T-cell (primary cell): ENCODE measurements at places on chromosomes 1 and 21.

- DNase-seq: no peak
Observed at GRCh38 chr21:43859747-43860214, 5.2 kb upstream of the AGPAT3 start.

GRCh38 chr1:63740432-63740831 lies 33.4 kb upstream of the ROR1 start:
- DNase-seq: no peak

DNA sequence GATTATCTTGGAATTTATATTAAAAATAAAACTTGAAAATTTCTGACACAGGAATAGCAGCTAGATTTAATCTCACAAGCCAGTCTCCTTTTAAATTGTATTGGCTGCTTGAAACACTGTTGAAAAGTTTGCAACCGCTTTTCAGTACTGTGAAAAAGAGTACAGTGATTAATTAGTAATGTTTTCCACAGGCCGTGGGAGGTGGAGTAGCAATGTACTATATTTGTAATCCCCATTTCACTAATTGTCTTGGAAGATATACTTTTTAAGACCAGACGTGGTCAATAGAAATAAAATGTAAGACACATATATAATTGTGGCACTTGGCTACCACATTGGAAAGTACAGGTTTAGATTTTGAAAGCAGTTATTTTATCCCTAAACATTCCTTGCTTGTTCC lies 40.8 kb upstream of the MYOCOS start:
- no peak for DNase-seq

GRCh38 chr1:116508984-116509980 lies 61.5 kb downstream of the CD58 start:
- no peak for DNase-seq

DNA sequence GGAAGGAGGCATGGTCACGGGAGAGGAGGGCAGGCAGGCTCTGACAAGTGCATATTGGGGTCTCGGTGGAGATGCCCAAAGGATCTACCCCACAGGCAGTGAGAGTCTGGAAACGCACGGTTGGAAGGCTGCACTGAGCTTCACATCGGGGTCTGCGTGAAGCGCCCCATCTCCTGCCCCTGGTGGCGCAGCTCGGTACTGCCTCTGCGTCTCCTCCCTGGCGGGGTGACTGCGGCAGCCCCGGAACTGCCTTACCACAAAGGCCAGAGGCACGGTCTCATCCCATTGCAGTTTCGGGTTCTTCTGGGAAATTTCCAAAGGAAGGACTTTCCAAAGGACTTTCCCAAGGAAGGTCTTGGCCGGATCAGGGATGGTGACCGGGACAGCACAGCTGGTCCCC lies 69.2 kb upstream of the AJAP1 start:
- DNase-seq: peak; percentile 7

- no peak for DNase-seq
Observed at GRCh38 chr1:151593730-151594129, 18.1 kb upstream of the SNX27 start.

DNA sequence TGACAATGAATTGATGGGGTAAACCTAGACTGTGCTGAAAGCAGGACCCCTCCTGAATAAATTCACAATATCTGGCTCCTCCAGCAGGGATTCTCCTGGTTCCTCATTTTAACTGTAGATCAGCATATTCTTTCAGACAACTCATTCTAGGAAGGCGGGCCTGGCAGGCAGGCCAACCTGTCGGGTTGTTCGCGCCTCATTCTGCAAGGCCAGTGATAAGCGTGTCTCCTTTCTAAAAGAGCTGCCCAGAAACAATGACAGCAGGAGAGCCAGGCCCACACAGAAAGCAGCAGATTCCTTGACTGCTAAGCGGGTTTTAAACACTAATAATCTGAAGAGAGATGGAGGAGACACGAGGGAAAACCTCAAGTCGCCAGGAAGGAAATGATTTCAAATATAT lies 70.0 kb downstream of the NTPCR start:
- no peak for DNase-seq

- DNase-seq: no peak
Observed at GRCh38 chr21:45629046-45629981, 14.2 kb upstream of the PCBP3 start.

DNA sequence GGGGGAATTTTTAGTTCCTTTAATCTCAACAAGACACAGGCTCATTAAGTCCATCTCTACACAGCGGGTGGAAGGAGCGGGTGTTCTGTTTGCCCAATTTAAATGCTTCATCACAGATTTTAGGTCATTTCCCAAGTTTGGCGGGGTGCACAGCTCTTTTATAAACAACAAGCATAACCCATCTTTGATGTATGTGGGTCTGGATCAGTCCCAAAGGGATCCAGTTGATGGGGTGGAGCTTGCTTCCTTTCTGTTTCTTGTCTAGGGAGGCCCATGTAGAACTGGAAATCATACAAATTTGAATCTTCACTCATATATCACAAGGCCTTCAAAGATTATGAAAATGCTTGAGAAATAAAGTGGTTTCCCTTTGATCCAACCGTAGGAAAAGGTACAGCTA lies 140.5 kb upstream of the C8B start:
- DNase-seq: no peak

GRCh38 chr1:217027403-217028080 lies 304.3 kb upstream of the ESRRG start:
- no peak for DNase-seq

GRCh38 chr1:89973471-89974127 lies 21.3 kb upstream of the ZNF326 start:
- no peak for DNase-seq

GRCh38 chr1:156760092-156760795 lies 7.1 kb upstream of the PRCC start:
- no peak for DNase-seq

DNA sequence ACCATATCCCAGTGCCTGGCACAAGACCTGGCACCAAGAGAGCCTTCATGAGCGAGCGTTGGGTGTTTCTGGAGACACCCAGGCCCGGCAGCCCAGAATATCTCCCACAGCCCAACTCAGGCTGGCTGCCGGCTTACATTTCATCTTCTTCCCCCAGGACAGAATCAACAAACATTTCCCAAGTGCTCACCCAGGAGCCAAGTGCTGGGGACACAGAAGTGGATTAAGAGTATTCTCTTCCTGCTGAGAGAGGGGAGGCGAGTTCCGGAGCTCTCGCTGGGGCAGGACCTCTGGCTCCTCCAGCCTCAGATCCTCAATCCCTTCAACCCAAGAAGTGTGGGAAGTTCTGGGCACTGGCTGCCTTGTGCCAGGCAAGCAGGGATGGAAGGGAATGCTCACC lies 23.6 kb downstream of the IFFO2 start:
- no peak for DNase-seq

DNA sequence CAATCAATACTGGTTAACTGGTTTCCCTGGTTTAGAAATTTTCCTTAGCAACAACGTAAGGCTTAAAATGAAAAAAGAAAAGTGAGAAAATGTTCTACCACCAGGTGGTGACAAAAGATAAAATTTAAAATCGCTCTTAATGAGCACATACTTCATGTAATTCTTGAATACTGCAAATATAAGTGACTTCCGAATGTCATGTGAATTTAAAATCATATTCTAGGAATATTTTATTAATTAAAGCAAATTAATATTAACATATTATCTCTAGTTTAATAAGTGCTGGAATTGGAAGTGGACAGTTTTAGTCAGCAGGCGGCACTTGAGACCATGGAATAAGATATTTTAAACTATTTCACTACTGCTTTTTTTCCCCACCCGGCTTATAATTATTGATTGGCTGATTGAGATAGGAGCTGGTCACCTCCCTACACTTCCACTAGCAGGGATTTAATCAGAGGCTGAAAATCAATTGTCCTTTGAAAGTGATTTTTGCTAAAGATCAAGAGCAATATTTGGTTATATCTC lies 5.0 kb upstream of the ADAMTS1 start:
- no peak for DNase-seq

DNA sequence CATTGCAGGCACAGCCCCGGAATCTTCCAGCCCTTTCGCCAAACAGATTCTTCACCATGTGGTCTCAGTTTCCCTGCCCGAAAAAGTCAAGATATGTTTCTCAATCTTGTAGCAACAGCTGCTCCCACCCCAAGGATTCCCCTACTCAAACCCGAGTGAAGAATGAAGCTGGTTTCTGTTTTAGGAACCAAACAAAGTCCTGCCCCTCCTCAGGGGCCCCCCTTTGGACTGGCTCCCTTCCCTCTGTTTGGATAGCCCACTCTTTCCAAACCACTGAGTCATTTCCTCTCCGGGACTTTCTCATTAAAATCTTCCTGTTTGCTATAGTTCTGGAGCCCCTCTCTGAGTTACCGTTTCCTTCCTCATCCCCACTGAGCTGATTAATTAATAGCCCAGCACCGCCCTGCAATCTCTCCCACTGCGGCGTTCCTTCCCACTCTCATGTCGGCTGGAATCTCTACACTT lies 100.9 kb downstream of the TSEN15 start:
- DNase-seq: no peak

GRCh38 chr1:94819945-94820746 lies at the start of gene SLC44A3:
TSS of gene SLC44A3 (plus strand) at chr1:94820357. CDS start at chr1:94820452, 95 bp downstream.
- no peak for DNase-seq

GRCh38 chr1:181050922-181051321 lies 17.1 kb downstream of the MR1 start:
- DNase-seq: no peak

DNA sequence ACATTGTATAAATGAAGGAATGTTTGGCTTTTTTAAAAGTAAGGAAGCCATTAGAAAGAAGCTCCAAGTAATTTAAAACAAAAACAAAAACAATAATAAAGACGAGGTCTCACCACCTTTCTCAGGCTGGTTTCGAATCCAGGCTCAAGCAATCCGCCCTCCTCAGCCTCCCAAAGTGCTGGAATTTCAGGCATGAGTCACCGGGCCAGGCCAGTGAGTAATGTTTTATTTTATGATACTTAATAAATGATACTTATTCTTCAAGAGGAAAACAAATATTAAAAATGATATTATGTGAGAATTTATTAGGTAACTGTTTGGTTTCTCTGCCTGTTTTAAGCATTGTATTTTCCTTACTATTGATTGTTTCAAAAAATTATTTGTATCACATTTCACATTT lies 201.4 kb upstream of the BRINP3 start:
- DNase-seq: no peak

GRCh38 chr1:119651641-119652040 lies 3.6 kb upstream of the ZNF697 start:
- no peak for DNase-seq

DNA sequence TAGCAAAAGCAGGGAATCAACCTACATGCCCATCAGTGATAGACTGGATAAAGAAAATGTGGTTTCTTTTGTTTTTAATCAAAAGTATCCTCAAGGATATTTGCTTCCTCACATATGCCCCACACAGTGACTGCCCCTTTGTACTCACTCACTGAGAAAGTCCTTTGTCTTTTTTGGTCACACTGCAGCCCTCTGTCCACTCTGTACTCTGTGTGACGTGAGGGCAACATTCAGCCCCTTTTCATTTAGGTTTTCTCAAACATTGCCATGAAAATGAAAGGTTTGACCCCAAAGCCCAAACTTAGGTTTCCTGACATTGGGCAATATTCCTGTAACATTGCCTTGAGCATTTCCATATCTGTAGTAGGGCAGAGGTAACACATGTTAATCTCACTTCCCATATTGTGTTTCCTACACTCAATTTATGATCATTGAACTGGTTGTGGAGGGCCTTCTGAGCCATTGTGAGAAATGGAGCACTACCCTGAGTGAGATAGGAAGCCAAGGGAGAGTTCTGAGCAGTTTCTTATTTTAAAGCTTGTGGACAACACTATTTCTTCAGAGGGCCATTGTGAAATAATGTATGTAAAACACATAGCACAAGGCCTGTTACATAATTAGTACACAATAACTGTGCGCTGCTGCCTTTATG lies 501.9 kb upstream of the C1orf87 start:
- no peak for DNase-seq

DNA sequence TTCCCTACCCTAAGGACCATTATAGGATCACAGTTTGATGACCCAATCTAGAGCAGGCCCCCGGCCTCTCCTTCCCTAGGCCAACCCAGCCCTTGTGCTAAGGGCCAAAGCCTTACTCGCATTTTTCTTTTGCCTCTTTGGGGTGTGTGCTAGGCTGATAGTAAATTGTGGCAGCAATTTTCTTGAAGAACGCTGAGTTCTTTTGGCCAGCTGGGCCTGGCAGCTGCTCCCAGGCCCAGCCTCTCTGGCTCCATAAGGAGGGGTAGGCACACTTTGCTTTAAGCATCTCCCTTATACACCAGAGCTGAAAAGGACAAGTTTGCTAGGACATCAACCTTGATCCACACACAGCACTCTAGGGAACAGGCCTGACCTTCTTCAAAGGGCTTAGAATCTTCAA lies 4.2 kb downstream of the OLFML2B start:
- no peak for DNase-seq

- DNase-seq: no peak
Observed at GRCh38 chr1:221016751-221017150, 137.5 kb downstream of the HLX start.

DNA sequence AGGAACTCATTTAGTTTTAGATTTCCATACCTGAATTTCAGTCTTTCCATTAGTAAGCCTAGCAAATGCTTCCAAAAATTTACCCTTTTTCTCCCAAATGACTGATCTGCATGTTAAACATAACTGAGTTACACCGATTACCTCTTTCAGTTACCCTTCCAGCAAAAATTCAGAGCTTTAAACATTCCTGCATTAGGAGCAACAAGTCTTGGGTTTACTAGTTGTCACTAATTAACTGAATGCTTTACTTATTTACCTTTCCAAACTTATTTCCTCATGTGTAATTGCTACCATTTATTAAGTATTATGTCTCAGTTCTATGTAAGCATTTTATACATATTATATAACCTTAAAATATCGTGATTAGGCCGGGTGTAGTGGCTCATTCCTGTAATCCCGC lies 3.1 kb downstream of the LAMTOR5 start:
- DNase-seq: no peak

- DNase-seq: no peak
Observed at GRCh38 chr1:205994346-205994745, 8.8 kb downstream of the RAB7B start.

DNA sequence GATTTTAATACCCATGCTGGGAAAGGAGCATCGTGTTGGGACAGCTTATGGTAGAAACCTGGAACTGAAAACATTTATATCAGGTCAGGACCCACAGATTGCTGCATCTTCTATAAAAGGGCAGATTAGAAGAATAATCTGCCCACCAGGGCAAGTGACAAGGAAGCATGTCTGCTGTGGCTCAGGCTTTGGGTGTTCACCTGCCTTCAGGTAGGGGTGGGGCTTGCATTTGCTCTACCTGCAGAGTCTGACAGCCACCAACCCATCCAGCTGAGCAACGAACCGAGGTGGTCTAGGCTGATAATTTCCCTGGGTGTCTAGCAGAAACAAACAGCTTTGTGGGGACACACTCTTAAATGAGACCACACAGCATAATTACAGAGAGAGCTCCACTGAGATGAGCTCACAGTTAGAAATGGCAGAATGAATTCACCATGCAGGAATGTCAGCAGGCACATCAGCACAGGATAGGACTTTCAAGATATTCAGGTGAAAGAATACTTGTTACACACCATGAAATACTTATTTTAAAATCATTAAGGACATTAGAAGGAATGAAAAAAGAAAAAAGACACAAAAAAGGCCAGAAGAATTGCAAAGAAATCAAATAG lies 36.1 kb upstream of the B3GALT5 start:
- no peak for DNase-seq

GRCh38 chr1:183512450-183512849 lies 40.2 kb downstream of the SMG7 start:
- DNase-seq: no peak
